NCI-H1105 (cell line): ENCODE measurements at places on chromosomes 7 and 10.

GRCh38 chr10:28754930-28755718 is 77.8 kb downstream of the BAMBI start:
- no peak for DNase-seq

- no peak for DNase-seq
These were observed 15.8 kb downstream of the BTBD16 start for GRCh38 chr10:122286867-122287266.

GRCh38 chr10:104546756-104547155 is 94.3 kb upstream of the SORCS3 start:
- DNase-seq, result no peak

GRCh38 chr7:7375538-7375937 is 160.1 kb downstream of the COL28A1 start:
- no peak for DNase-seq
